Activated CD4-positive, alpha-beta memory T cell treated with anti-CD3 and anti-CD28 coated beads, Interleukin-2, amount 10 ng/mL, durations not matched to agents 7 days and 5 days (primary cell): ENCODE measurements at places on chromosomes 6 and 20.

DNA sequence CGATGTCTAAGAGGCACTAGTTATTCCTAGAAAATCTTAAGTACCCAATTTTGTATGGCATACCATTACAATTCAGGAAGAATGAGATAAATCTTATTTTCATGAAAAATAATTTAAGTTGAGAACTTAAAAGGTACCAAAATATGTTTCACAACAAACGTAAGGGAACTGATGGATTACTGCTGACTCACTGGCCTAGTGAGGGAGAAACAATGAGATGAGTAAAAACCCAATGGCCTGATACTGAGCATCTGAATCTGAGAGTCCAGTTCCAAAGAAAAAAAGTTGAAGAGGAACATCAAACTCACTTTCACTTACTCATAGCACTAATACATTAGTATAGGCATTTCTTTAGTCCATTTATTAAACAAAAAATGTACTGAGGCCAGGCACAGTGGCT is 56.0 kb downstream of the MDN1 start:
- peaks cover 36% of the 10 kb centered on the region for H3K36me3 ChIP-seq
- no peak overlapping the region for H3K27ac ChIP-seq
- DNase-seq: no peak
- no peaks in the 10 kb centered on the region for H3K27me3 ChIP-seq
- H3K4me3 ChIP-seq: no peak overlapping the region
- no peaks in the 10 kb centered on the region for H3K4me1 ChIP-seq

DNA sequence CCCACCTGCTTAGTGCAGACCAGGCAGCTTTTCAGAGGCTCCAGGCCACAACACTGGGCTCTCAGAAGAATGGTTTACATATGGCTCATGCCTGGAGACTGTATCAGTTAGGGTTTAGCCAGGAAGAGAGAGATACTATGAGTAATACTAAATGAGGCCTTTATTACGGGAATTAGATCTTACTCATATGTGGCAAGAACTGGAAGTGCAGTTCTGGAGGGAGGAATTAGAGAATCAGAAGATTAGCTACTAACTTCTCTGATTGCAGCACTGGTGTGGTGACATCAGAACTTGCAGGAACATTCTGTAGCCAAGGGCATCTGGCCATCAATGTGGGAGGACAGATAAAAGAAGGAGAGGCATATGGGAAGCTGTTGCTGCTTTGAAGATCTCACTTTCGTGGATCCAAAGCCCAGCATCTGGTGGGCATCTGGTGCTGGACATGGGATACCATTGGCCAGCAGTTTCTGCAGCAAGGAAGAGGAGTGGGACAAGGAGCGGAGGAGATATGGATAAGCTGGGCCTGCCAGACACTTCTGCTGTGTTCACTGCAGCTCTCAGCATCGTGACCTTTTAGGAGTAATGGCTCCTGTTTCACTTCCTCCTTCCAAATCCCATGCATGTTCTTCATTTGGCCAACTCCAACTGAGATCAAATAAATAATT is 248.5 kb downstream of the BTBD3 start:
- no peaks in the 10 kb centered on the region for H3K4me1 ChIP-seq
- no peaks in the 10 kb centered on the region for H3K36me3 ChIP-seq
- no peaks in the 10 kb centered on the region for H3K27me3 ChIP-seq
- no peak overlapping the region for H3K27ac ChIP-seq

GRCh38 chr20:58349570-58349969 is 39.5 kb upstream of the VAPB start:
- no peak overlapping the region for H3K27ac ChIP-seq
- H3K36me3 ChIP-seq: peaks cover 54% of the 10 kb centered on the region
- H3K4me3 ChIP-seq: no peak overlapping the region
- DNase-seq: no peak
- peaks cover 13% of the 10 kb centered on the region for H3K4me1 ChIP-seq

DNA sequence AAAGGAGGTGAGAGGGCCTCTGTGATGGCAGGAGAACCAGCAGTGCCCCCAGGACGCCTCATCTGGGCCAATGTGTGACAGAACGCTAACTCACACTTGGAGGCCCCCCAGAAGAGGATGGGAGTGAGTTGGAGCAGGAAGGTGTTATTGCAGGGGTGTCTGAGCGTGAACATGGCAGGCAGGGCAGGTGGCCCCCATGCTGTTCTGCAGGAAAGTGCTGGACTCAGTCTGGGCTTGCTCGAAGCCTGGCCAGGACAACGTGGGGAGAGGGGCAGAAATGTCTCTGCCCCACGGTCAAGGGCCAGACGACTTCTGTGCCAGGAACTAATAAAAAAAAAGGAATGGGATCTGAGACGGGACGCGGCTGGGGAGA is 931 bp upstream of the EBF4 start:
- no peak for DNase-seq
- H3K27ac ChIP-seq: no peak overlapping the region
- H3K4me3 ChIP-seq: peak overlapping the region; percentile 78
- peaks cover 3% of the 10 kb centered on the region for H3K36me3 ChIP-seq

GRCh38 chr20:22861231-22861980 is 173.7 kb upstream of the SSTR4 start:
- no peak overlapping the region for H3K4me3 ChIP-seq
- H3K4me1 ChIP-seq: no peaks in the 10 kb centered on the region
- H3K27me3 ChIP-seq: no peaks in the 10 kb centered on the region
- no peak for DNase-seq
